Stimulated activated CD4-positive, alpha-beta T cell treated with anti-CD3 and anti-CD28 coated beads, Interleukin-1b, Interleukin-23, amount 100 ng/mL, for 4 hours (primary cell): ENCODE measurements at places on chromosomes 4 and X.

DNA sequence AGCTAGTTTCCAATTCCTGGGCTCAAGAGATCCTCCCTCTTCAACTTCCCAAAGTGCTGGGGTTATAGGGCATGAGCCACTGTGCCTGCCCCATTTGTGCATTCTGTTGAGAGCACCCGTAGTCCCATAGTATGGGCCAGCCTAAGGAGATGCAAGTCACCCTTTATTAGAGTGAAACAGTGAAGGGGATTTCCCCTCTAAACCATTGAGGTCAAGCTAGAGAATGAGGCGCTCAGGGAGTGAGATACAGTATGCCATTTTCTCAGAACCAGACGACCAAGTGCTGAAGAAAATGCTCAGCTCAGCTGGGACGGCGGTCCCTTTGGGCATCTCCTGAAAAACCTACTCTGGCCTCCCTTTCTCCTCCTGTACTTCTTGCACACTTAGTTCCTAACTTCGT lies 18.7 kb downstream of the RNF4 start:
- no peak for DNase-seq

GRCh38 chr4:94577136-94577535 lies 125.4 kb downstream of the PDLIM5 start:
- no peak for DNase-seq

- no peak for DNase-seq
These were observed 12.6 kb upstream of the SUPT20HL1 start for GRCh38 chrX:24347881-24348280.

DNA sequence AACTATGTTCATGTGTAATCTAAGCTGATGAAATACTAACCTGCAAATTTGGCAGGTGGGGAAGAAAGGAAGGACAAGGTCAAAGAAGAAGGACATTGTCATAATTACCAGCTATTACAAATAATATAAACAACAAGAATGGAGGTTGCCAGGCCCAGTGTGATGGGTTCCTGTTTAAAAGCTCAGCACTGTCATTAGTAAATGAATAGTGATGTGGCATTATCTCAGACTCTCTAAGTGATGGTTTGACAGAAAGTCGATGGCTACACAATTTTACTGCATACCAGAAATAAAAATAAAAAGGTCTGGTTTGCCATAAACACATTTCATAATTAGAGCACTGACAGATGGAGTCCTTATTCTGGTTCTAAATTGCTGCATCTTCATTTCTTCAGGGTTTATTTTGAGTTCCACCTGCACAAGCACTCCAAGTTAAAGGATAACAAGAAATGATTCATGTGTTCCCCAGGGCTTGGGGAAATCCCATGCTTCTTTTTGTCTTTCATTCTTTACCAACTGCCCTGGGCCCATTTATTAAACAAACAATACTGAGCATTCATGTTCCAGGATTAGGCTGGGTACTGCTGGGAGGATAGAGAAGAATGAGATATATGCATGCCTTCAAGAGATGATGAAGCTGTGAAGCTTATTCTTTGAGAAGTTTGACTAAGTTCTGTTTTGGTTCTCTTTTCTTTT lies 367.8 kb upstream of the RASGEF1B start:
- no peak for DNase-seq

GRCh38 chrX:7946960-7947359 lies 19.7 kb upstream of the PNPLA4 start:
- DNase-seq = no peak

- DNase-seq = no peak
These were observed 29.2 kb downstream of the LAMP2 start for GRCh38 chrX:120439921-120440320.

GRCh38 chr4:16864199-16864598 lies 34.2 kb downstream of the LDB2 start:
- DNase-seq = no peak

DNA sequence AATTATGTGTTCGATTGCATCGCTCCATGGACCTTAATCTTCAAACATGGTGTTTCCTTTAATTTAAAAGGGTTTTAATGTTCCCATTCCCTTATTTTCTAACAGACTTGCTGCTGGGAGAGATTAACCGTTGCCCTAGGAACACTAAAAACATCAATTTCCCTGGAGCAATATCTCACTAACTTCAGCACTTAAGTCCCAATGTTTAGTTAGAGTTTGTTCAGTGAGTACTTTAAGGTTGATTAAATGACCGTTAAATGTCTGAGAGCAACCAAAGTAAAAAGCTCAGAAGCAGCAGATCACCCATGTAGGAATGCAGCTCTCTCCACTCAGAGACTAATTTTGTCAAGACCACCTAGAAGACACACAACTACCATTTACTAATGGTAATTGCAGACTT lies 111.2 kb upstream of the PDE5A start:
- DNase-seq = no peak

GRCh38 chr4:26751838-26752237 lies 108.8 kb upstream of the STIM2 start:
- no peak for DNase-seq

GRCh38 chr4:57034520-57034919 lies 55.8 kb downstream of the POLR2B start:
- DNase-seq = no peak

- DNase-seq = no peak
These were observed 482 bp upstream of the MBTPS2 start for GRCh38 chrX:21838937-21839333.
